ENCODE measurements at places on chromosomes 2 and 18.

DNA sequence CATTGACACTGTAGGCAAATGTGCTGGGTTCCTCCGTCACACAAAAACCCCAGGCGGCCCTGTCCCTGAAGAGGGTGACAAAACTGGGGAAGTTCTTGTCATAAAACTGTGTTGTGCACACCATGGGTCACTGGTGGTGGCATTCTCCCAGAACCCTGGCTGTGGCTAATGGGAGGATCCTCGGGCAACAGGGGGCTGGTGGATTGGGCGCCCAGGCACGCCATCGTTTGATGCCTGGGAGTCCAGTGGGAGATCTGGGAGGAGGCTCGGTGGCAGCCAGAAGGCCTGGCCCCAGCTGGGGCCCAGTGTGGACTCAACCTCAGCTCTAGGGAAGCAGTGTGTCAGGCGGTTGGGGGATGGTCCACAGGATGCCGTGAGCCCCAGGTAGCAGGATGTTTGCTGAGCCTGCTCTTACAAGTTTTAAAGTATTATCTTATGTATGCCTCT, 140.7 kb downstream of the ACOXL start:
- no peak for DNase-seq

DNA sequence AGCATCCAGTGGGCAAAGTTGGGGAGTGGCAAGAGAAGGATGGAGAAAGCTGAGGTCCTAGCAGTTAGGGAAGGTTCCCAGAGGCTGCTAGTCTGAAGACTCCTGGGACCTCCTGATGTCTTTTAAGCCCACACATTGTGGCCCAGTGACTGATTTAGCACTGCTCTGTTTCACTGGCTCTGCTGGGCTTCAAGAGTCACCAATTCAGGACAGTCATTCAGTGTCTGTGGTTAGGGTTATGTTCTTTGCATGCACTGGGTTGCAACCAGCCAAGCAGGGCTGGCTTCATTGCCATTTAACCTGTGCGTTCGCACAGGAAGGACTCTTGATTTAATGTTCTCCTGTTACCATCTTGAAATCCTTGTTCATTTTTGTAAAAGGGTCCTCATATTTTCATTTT, 199.2 kb downstream of the ICOS start:
- no peak for DNase-seq

DNA sequence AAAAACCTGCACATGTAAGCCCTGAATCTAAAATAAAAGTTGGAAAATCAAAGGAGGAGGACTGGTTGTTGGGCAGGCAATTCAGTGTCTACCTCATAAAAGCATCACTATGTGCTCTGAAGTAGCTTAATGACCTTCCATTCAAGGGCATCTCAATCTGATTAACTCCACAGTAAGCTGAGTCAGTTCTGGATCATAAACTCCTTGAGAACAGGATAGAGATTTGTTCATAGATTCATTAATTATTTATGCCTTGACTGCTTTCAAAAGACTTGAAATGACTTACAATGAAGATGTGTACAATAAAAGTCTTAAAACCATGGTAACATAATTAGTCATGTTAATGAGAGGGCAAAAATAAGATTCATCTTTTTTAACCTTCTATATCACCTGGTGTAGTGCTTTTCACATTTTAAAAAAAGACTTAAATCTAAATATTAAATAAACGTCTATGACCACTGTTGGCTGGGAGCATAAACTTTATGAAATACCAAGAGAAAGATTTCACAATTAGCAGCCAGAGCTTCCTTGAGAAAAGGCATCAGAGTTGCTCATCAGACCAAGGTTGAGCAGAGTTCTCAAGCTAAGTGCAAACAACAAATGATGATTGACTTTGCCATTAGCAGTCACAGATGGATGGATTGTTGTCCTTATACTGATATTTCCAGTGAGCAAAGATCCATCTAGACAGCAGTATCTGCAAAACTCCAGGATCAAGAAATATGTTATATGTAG, 237.3 kb upstream of the THUMPD2 start:
- DNase-seq = no peak

DNA sequence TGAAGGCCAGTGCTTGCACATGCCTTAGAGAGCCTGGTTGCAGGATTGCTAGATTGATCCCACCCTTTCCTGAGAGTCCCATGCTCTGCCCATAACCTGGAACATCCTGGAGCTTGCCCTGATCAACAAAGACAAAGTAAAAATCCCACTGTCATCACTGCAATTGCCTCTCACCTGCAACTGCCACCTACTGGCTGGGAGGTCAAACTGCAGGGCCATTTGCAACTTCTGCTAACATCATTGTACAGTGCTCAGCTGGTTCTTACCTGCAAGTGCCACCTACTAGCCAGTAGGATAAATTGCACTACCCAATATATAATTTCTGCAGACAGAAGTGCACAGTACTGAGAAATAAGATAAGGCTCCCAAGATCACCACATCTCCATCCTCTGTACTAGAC, 947.5 kb downstream of the CPS1 start:
- DNase-seq = no peak

DNA sequence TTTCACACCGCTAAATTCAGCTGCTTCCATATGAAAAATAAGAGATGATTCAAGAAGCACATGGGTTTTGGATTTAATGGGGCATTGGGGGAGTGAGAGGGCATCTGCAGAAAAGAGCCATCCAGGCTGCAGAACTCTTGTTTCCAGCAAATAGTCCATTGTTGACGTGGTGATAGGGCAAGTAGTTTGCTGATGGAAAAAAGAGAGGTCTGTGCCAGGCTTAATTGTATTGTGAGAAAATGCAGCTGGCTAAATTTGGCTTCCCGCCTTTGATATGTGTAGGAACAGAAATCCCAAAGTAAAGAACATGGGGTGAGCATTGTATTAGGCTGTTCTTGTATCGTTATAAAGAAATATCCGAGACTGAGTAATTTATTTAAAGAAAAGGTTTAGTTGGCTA, 199.5 kb downstream of the SETBP1 start:
- no peak for DNase-seq

All from stimulated activated CD8-positive, alpha-beta memory T cell treated with anti-CD3 and anti-CD28 coated beads, Interleukin-7, amount 100 ng/mL, for 48 hours (primary cell).